ENCODE measurements at places on chromosomes 13 and 19.

DNA sequence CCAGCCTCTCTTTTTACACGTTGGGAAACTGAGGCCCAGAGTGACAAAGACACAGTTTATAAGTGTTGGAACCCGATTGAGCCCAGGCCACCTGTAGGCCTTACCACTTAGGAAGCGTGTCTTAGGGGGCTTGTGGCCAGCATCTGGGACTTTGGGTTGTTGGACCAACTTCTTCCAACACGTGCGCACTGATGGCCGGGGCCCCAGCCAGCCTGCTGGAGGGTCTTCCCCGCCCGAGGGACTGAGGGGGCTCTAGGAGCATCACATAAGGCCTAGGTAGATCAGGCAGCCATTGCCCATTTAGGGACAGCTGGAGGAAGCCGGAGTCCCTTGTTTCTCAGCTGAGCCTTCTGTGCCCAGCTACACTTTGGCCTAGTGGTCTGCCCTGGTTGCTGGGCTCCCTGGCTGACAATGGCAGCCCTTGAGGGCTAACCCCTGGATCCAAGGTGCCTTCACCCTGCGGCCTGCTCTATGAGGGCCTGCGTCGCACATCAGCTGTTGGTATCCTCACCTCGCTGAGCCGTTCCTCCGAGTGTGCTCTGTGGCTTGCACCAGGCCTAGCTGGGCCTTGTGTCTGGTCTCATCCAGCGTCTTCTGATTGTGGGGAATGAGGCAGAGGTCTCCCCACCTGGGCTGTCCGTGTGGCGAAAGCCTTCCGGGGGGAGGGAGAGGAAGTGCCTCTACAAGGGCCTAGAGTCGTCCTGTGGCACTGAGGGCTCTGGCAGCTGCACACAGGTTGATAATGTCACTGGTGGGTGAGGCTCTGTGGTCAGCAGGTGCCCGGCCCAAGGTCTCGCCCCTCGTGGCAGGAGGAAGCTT lies 1.2 kb downstream of the RAB11B start:
- no peak for DNase-seq

DNA sequence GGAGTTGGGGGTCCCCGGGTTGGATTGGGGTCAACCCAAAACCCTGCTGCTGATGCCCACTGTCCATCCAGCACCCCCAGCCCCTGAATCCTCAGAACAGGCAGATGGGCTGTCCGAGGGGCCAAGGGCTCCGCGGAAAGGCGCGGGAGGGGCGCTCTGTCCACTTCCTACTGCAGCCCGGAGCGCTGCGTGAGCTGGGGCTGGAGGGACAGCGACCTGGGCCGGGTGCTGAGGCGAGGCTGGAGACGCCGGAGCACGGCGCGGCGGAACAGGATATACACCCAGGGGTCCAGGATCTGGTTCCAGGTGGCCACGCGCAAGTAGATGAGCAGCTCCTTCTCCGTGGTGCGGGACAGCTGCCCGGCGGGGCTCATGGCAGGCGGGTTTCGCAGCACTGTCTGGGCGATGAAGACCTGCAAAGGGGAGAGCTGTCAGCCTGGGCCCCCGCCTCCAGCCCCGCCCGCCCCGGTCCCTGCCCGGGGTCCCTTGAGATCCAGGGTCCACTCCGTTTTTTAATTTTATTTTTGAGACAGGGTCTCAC lies 10.3 kb downstream of the GIPC3 start:
- DNase-seq: no peak

DNA sequence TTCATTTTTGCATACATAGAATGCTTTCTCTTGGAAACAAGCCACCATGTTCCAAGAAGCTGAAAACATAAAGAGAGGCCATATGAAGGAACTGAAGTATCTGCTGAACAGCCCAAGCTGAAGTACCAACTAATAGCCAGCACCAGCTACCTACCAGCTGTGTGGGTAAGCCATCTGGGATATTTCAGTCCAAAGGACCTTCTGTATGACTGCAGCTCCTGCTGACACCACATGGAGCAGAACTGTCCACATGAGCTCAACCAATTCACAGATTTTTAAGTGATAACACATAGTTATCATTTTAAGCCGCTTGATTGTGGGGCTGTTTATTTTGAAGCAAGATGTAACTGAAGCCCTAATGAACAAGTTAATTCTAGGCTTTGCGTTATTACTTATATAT lies 621.1 kb upstream of the KLHL1 start:
- DNase-seq: no peak

GRCh38 chr19:51783372-51783771 lies 11.6 kb upstream of the FPR3 start:
- DNase-seq: peak; percentile 95

- no peak for DNase-seq
These were observed 70.8 kb downstream of the SLC7A1 start for GRCh38 chr13:29524641-29525040.

GRCh38 chr19:46529622-46530451 lies 34.2 kb upstream of the PNMA8B start:
- peak; percentile 80 for DNase-seq

DNA sequence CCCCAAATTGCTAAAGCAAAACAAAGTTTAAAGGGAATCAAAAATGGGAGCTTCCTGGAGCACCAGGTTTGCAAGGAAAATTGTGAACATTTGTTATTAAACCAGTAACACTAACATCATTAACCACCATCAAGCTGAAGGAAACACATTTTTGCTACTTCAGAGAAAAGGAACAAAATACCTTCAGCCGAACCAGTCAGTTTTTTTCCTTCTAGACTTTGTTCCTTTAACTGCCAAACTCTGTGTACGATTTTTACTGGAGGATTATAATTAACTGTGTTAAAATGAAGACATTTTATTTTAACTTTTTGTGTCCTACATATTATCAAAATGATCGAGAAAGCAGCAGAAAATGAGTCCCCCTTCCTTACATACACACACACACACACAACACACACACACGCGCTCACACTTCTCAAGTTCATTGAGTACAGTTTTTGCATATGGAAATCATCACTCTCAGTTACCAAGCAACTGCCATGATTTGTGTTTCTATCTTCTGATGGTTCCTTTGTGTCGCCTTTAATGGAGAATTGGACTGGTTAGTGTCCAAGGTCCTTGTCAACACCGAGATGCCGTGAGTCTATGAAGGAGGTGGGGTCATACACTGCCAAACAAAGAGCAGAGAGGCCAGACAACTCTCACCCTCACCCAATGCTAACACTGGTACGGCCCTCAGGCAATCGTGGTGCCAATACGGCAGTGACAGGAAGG lies 9.8 kb upstream of the SERP2 start:
- no peak for DNase-seq

- no peak for DNase-seq
These were observed 67.3 kb upstream of the MED4 start for GRCh38 chr13:48162217-48162616.

DNA sequence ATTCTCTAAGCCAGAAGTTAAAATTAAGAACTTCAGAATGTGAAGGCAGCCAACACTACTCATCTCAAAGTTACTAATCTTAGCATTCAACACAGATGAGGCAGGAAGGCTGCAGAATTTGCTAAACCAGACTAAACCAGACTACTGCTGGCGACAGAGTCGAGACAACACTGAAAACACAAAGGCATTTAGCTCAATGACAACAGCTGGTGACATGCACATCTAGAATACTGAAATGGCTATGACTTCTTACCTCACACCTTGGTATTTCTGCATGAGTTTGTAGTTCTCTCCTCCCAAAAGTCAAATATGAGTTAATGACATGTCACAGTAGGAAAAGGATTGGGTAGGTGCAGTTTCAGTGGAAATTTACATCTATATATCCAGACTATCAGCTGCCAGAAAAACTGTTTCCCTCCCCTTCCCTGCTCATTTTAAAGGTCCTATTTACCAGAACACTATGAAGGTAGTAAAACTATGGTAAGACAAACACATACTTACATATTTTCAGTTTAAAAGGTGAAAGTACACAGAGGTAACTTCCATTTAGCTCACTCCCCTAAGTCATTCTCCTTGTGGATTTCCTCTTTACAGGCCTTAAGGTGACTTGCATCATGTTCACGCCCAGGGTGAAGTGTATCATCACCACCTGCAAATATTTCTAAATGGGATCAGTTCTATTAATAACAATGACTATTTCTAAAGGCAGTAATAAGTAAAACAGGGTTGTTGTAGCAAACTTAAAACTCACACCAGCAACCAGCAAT lies 21.4 kb downstream of the FOXO1 start:
- no peak for DNase-seq

DNA sequence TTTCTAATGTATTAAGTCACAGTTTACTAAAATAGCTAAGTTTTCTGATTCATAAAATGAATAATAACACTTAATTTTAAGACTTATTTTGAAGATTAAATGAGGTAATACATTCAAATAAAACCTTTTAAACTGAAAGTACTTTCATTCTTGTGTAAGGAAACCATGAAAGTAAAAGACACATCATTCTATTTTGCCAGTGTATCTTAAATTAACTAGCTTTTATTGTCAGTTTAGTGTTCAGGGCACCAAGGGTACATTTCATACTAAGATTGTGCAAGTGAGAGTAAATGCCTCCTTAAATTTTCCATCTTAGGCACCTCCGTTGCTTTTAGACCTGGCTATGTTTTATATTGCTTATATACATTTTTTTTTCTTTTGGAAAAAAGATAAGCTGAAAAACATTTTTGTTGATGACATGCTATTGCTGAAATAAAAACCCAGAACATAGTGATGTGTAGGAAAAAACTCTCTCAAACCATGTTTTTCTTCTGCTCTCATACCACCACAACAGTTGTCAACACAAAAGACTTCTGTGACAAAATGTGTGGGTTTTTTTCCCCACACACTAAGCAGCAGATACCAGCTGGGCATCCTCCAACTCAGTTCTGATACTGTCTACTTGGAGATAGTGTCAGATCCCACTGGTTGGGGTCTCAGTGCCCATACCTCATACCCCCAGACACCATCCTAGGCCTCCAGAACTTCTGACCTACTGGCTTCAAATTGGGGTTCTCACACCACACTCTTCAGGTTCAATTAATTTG lies 30.7 kb upstream of the LPAR6 start:
- DNase-seq: no peak

- DNase-seq: peak; percentile 94
These were observed 3.4 kb upstream of the PRAM1 start for GRCh38 chr19:8505680-8506401.

- DNase-seq: no peak
These were observed 121.2 kb downstream of the STARD13 start for GRCh38 chr13:33164331-33164730.

- DNase-seq: no peak
These were observed 2.3 kb upstream of the TMEM91 start for GRCh38 chr19:41373993-41374392.

DNA sequence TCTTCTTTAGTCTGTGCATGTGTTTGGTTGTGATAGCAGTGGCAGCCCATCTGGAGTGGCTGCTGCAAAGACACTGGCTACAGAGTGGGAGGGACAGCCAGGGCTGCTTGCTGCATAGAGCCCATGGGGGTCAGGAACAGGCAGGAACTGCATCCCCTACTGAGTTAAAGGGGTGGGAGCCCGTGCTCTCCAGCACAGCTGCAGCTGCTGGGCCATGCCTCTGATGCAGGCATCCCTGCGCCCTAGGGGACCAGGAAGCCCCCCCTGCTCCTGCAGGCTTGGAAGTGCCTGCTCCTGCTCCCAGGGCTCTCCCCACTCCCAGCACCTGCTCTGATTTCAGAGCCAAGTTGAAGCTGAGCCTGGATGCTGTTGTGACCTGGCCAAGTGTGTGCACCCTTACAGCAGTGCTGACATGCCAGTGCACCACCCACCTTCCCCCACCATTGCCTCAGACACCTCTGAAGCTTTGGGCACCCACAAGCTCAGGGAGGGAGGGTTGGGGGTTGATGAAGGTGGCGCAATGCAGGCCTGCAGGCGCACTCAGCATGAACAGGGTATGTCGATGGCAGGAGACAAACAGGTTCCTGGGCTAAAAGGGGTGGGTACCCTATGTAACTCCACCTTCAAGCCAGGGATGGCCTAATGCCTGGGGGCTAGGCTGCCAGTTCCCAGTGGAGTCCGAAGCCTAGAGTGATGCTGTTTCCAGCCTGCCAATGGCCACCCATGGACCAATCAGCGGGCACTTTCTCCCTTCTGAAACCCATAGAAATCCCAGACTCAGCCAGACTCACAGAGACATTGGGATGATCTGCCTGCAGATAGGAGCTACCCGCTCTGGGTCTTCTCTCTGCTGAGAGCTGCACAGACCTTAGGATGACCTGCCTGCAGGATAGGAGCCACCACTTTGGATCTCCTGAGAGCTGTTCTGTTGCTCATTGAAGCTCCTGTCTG lies 919.9 kb upstream of the MIR17HG start:
- no peak for DNase-seq

GRCh38 chr19:34997071-34997617 lies 3.0 kb upstream of the GRAMD1A start:
- DNase-seq: no peak

DNA sequence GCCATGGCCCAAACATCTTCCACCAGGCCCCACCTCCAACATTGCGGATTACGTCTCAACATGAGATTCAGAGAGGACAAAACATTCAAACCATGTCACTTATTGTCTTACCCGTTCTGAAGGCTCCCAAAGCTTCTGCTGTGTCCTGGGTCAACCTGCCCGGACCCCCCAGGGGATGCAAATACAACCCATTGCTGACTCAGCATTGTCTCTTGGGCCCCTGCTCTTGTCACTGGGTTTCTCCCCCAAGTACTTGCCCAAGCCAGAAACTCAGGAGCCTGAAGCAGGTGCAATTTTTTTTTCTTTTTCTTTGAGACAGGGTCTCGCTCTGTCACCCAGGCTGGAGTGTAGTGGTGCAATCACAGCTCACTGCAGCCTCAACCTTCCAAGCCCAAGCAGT lies 144.5 kb downstream of the KCTD15 start:
- DNase-seq: no peak

All from OCI-M1 (cell line).